ENCODE measurements at places on chromosomes 13 and 19. TPM values are rescaled to one million over a fixed set of nuclear protein-coding genes. Genes with fewer than 3 reads are reported as not detected.

Gene CLDN10
- total RNA-seq: not detected

Gene LRFN3
- 5.2 TPM for total RNA-seq

Gene OR2Z1
- not detected for total RNA-seq

Gene CRLF1
- 0.36 TPM for total RNA-seq

Gene FXYD7
- total RNA-seq: not detected

Gene JSRP1
- not detected for total RNA-seq

Gene LRCH1
- total RNA-seq: 14.8 TPM

Gene CYP4F8
- total RNA-seq: not detected

Gene TMEM59L
- total RNA-seq: not detected

Gene C19orf25
- 25.4 TPM for total RNA-seq

Gene VAV1
- not detected for total RNA-seq

Gene COL4A2
- total RNA-seq: 112 TPM

Gene C19orf67
- total RNA-seq: not detected

Gene ZFP14
- 6.5 TPM for total RNA-seq

Gene METTL21C
- total RNA-seq: not detected

Gene LHB
- not detected for total RNA-seq

Gene CNMD
- total RNA-seq: not detected

Gene ADM5
- 0.34 TPM for total RNA-seq

Gene ZNF433
- total RNA-seq: 3.8 TPM

Gene IGSF23
- not detected for total RNA-seq

Gene SCEL
- total RNA-seq: 0.34 TPM

Gene CCDC70
- total RNA-seq: not detected

Gene ANGPTL4
- total RNA-seq: 2.9 TPM

Gene CATSPERD
- total RNA-seq: not detected

Gene FFAR1
- not detected for total RNA-seq

Gene LILRB4
- total RNA-seq: not detected

Gene NLRP9
- not detected for total RNA-seq

Measured in melanocyte of skin (primary cell).